ENCODE measurements at places on chromosomes 13 and 19.

- no peak for DNase-seq
These were observed 1.1 kb upstream of the MAST1 start for GRCh38 chr19:12837225-12837624.

DNA sequence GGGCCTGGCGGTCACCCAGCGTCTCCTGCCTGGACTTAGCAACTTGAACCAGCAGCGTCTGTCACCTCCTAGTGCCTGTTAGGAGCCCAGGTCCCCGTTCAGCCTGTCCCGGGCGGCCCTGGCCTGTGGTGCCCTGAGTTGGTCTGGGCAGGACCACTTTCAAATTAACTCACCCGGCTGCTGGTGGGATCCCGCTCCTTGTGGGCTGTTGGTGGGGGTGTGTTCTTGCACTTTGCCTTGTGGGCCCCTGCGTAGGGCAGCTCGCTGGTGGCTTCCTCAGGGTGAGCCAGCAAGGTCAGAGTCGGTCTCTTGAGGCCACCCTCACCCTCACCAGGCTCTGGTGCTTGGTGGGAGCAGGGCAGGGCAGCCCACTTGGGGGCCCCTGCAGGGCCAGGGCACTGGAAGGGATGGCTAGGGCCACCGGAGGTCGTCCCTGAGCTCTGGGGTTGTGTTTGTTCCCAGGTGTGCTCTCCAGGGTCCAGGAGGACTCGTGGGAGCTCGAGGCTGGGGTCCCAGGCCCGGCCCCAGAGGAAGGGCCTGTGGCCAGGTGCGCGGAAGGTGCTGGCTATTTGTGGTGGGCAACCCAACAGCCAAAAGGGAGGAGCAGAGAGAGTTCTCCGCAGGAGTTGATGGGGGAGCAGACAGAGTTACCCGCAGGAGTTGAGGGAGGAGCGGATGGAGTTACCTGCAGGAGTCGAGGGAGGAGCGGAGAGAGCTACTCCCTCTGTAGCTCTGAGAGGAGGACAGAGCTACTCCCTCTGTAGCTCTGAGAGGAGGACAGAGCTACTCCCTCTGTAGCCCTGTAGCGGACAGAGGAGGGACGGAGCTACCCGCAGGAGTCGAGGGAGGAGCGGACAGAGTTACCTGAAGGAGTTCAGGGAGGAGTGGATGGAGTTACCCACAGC lies 16.9 kb downstream of the TFDP1 start:
- DNase-seq = no peak

GRCh38 chr13:26847281-26847680 lies 86.7 kb upstream of the GPR12 start:
- no peak for DNase-seq

DNA sequence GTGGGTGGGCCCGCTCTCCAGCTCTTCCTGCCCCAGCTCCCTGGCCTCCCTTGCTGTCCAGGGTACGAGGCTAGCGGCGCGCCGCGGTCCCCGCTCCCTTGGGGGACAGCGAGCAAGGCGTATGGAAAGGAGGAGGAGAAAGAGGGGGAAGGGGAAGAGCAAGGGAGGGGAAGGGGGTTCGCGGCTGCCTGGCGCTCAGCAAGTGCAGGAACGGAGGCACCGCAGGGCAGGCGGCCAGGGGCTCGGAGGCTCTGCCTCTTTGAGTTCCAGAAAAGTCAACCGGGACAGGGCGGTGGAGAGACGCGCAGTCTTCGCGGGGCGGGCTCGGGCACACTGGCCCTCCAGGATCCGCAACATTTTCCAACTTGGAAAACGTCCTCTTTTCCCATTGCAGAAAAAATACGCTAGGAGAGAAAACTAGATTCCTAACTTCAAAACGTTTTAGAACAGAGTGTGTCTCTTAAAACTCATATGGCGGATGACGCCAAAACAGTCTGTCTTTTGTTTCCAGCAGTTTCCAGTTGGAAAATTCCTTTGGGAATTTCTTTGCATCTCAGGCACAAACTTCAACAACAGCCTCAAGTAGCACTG lies 23.1 kb upstream of the TNFRSF19 start:
- no peak for DNase-seq

GRCh38 chr19:45137179-45137761 lies 23.5 kb downstream of the NKPD1 start:
- no peak for DNase-seq

- no peak for DNase-seq
These were observed 15.5 kb downstream of the ZNF211 start for GRCh38 chr19:57648331-57649003.

DNA sequence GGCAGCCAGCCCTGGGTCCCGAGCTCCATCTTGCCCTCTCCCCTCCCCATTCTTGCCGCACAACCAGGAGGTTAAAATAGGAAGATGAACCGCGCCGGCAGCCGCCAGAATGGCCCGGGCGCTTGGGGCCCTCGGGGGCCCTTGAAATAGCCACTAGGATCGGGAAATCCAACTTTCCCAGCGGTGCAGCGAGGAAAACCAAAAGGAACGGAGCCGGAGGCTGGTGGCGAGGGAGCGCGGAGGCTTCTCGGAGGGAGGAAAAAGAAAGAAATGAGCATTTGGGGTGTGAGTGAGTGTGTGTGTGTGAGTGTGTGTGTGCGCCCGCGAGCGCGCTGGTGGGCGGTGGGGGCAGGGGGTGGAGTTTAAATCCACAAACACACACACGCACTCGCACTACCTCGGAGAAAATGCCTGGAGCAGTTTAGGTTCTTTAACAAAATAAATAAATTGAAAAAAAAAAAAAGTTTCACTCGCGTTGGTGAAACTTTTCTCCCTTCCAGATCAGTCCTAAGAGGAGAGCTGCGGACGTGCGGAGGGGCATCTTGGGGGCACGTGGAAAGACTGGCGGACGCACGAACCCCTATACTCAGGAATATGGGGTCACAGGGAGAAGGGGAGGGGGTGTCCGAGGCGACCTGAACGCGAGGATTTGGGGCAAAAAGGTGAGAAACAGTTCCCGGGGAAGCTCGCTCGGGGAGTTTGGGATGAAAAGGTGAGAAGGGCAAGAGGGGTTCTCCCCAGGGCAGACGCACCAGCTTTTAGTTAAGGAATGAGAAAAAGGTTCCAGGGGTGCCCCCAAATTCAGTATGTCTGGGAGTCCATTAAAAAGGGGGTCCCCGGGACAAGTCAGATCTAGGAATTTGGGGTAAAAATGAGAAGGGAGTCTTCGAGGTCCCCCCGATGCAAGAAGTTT lies 1.3 kb downstream of the RFX2 start:
- peak; percentile 57 for DNase-seq

- DNase-seq = peak; percentile 63
These were observed 3.0 kb downstream of the TTYH1 start for GRCh38 chr19:54418030-54418929.

DNA sequence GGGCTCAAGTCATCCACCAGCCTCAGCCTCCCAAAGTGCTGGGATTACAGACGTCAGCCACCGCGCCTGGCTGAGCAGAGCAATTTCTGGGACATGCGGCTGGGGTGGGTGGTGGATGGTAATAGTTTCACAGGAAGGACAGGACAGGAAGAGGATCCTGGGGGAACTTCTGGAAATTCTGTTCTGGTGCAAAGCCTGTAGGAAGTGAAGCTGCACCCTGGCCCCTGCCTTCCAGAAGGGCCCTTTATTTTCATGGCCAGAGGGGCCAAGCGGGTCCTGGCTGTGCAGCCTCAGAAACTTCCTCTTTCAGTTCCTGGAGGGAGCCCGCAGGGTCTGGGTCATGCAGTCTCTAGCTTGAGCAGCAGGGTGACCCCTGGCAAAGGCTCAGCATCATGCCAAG lies 15.7 kb downstream of the FEM1A start:
- DNase-seq = no peak

GRCh38 chr19:58000677-58001076 lies 1.9 kb downstream of the ZNF606 start:
- DNase-seq = no peak

DNA sequence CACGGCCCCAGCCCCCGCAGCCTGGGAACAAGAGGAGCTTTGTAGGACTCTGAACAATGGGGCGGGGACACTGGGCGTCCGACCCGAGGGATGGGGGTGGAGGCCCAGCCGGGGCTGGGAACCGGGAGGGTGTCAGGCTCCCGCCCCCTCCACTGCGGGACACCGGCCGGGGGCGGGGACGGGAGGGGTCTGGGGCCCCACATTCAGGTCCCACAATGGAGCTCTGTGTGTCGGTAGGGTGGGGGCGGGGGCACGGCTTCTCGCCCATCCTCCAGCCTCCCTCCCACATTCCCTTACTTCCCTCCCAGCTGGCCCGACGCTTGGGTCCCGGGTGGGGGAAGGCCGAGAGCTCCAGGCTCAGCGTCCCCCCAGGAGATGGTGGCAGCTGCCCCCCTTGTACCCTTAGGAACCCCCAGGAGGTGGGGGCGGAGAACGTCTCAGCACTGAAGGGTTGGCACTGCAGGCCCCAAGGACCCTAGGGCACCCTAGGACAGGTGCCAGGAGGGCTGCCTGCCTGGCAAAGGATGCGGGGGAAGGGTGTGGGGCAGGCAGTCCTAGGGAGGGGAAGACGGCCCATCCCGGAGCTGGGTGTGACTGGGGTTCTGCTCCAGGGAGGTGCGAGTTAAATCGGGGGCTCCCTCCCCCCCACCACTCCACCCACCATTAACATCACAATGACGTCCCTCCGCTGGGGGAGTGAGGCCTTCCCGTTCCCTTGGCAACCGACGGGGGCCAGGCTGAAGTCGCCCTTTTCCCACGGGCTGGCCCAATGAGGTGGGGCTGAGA lies 5.3 kb downstream of the TTYH1 start:
- no peak for DNase-seq

GRCh38 chr19:54432144-54432738 lies 16.8 kb upstream of the LENG8 start:
- DNase-seq = no peak

DNA sequence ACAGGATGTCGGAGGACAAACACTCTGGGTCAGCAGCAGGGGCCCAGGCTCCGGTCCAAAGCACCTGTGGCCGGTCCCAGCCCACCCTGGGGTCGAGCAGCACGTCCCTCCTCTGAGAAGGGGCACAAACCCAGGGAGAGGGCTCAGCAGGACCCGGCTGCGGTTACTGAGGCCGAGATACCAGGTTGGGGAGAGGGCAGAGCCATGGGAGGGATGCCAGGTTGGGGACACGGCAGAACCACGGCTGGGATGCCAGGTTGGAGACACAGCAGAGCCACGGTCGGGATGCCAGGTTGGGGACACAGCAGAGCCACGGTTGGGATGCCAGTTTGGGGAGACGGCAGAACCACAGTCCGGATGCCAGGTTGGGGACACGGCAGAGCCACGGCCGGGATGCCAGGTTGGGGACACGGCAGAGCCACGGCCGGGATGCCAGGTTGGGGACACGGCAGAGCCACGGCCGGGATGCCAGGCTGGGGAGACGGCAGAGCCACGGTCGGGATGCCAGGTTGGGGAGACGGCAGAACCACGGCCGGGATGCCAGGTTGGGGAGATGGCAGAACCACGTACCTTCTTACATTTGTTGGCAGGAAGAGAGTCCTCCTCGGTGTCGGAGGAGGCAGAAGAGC lies 18.5 kb downstream of the MIER2 start:
- no peak for DNase-seq

DNA sequence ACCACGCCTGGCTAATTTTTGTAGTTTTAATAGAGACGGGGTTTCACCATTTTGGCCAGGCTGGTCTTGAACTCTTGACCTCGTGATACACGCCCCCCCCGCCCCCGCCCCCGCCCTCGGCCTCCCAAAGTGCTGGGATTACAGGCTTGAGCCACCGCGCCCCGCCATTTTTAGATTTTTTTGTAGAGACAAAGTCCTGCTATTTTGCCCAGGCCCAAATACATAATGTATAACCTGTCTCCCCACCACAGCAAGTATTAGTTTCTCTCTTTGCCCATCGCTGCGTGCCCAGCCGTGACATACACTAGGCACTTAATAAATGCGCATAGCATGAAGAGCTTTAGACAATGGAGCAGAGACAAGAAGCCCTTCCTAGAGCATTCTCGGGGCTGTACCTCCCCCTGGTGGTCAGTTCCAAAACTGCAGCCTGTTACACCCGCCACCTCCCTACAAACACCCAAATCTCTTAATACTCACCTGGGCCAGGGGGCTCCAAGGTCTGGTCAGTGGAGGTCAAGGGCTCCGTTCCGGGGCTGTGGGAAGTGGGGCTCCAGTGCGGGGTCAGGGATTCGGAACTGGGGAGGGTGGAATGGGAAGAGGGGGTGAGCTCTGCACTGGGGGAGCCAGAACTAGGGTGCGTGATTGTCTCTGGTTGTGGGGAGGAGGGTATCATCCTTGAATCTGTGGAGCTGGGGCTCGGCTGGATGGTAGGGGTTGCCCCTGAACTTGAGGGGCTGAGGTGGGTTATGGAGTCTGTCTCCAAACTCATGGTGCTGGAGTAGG lies 22.5 kb downstream of the IQCN start:
- DNase-seq = peak; percentile 70

DNA sequence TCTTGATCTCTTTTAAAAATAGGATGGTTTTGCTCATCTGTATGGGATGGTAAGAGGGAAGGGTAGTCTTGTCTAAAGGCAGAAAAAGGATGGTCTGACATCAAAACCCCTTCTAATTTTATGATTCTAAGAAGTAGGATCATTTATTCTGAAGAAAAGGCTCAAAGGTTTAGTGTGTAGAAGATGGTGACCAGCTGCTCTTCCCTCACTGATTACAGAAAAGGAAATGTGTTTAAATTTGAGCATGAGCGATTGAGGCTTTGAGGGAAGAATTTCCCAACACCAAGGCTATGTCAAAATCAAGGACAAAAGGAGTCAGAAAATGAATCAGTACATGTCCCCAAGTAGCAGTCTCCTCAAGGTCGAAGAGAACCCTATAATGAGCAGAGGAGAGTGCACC lies 909.8 kb downstream of the EFNB2 start:
- no peak for DNase-seq

- DNase-seq = no peak
These were observed 11.7 kb upstream of the TMEM255B start for GRCh38 chr13:113747291-113747833.

DNA sequence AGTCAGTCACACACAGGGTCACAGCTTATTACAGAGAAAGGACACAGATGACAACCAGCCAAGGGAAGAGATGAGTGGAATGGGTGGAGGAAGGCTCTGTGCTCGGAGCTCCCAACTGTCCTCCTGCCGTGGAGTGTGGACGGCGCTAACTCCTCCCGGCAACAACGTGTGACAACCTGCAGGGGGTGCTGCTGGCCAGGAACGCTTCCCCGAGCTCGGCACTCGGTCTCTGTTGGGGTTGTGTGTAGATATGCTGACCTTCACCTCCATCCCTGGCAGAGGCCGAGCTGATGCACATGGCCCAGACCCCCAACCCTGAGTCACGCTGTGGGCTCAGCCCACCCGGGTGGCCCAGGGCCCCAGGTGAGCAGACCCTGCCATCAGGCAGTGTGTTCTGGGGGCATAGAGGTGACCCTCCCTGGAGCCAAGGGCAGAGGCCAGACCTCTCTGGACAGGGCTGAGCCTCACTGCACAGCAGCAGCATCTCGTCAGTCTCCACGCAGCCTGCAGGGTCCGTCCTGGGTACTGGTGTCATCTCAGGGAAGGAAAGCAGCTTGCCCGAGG lies 14.1 kb downstream of the ZNF444 start:
- DNase-seq = no peak

GRCh38 chr19:48571378-48572162 lies 19.6 kb downstream of the SULT2B1 start:
- no peak for DNase-seq

- DNase-seq = no peak
These were observed 47.8 kb downstream of the PEPD start for GRCh38 chr19:33473653-33474305.
